ENCODE measurements at places on chromosomes 5 and 9.

GRCh38 chr5:116360008-116360853, 214.4 kb downstream of the SEMA6A start:
- no peak for DNase-seq

- no peak for DNase-seq
These were observed 2.5 kb downstream of the FREM1 start for GRCh38 chr9:14907696-14908095.

DNA sequence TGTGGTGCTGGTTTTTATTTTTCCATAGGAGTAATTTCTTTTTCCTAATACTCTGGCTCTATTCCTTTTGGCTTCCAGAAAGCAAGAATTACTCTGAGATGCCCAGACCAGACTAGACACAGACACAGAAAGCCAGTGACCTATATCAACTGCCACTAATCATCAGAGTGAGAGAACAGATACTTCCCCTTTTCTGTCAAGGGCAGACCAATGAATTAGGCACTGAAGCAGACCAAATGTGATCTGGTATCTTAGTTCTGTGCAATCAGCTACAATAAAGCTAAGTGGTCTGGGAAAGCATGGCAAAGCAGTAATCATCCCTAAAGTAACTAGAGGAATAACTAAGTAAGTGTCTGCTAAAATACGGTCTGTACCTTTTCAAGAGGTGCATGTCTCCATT, 239.1 kb downstream of the ELAVL2 start:
- no peak for DNase-seq

GRCh38 chr5:9052421-9052820, 493.5 kb downstream of the SEMA5A start:
- no peak for DNase-seq

- DNase-seq, result peak; percentile 18
These were observed 43.2 kb upstream of the ANKH start for GRCh38 chr5:14914623-14915260.

DNA sequence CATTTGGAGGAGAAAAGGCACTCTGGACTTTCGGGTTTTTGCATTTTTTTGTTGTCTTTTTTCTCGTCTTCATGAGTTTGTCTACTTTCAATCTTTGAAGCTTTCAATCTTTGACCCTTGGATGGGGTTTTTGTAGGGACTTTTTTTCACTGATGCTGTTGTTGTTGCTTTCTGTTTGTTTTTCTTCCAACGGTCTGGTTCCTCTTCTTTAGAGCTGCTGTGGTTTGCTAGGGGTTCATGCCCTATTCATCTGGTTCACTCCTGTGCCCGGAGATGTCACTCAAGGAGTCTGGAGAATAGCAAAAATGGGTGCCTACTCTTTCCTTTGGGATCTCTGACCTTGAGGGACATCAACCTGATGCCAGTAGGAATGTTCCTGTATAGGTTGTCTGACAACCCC, 378.6 kb upstream of the TYRP1 start:
- DNase-seq, result no peak

DNA sequence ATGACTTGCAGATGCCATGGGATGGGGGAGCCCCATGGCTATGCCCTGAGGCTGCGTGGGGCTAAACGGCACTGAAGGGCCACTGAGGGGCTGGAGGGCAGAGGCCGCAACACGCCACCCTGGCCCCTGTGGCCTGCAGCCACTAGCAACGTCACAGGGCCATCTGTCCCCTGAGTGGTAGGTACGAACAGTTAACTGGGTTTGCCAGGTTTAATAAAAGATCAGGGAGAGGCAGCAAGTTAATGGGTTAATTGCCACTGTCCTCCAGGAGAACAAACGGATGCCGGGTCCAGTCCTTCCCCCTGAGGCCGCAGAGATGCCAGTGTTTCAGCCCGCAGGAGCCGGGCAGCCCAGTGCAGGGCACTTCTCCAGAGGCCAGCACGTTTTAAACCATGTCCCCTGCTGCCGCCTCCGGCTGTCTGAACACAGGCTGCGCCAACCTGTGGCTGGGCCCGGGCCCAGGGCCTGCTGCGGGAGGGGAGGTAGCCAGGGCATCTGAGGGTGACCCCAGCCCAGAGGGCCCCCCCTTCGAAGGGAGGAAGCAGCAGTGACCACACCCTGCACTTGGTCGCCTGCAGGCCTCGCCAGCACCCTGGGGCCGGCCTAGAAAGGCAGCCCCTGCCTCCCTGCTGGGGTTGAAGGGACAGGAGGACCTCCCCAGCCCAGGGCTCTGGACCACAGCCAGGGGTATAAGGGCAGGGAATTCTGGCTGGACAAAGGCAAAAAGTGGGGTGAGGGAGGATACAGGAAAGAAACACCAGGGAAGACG, 227.3 kb downstream of the FANCC start:
- DNase-seq, result no peak

DNA sequence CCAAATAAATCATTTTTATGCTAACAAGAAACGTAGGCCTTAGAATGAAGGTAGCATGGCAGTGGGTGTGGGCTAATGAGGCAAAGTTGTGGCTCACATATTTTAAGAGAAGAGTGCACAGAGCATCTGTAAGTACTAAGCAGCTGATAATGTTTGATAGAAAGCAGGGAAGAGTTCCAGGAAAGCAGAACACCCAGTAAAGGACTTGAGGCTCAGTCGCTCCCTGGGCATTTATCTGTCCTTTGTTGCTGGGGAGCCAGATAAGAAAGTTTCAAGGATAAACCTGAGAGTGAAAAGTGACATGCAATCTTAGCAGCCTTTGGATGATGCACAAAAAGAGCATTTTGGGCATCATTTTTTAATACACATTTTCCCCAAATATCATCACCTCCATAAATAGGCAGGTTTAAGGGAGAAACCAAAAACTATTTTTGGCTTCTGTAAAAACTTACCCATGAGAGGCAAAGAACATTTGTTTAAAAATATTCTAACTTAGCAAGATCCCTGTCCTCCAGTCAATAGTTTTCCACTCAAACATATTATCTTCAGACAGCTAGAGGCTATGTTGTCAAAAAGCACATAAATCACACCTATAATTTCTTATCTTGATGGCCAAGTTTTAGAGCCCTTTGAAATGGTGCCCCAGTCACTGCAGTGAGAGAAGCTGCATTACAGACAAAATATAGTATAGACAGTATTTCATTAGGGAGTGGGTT, 3.4 kb downstream of the FREM1 start:
- no peak for DNase-seq

GRCh38 chr9:124306098-124306735, 48.5 kb downstream of the NEK6 start:
- DNase-seq, result peak; percentile 83

GRCh38 chr9:68547417-68547816, 6.7 kb upstream of the TMEM252 start:
- no peak for DNase-seq

- no peak for DNase-seq
These were observed 2.2 kb downstream of the ADGRV1 start for GRCh38 chr5:90560771-90561170.

DNA sequence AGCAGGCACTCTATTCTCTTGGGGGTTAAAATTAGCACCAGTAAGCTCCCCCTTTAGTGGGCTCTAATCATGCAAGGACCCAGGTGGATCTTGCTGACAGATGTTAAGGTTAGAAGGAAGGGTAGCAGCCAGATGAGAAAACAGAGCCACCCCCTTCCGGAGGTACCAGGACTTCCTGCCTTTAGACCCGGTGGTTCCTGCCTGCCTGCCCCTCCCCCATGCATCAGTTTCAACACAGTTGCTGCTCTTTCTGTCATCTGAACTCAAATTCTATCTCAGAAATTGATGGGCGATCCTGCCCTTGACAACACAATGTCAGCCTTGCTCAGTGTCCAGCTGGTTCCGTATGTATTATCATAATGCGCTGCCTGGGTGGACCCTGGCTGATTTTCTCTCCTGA, 287.3 kb downstream of the EBF1 start:
- DNase-seq, result no peak

DNA sequence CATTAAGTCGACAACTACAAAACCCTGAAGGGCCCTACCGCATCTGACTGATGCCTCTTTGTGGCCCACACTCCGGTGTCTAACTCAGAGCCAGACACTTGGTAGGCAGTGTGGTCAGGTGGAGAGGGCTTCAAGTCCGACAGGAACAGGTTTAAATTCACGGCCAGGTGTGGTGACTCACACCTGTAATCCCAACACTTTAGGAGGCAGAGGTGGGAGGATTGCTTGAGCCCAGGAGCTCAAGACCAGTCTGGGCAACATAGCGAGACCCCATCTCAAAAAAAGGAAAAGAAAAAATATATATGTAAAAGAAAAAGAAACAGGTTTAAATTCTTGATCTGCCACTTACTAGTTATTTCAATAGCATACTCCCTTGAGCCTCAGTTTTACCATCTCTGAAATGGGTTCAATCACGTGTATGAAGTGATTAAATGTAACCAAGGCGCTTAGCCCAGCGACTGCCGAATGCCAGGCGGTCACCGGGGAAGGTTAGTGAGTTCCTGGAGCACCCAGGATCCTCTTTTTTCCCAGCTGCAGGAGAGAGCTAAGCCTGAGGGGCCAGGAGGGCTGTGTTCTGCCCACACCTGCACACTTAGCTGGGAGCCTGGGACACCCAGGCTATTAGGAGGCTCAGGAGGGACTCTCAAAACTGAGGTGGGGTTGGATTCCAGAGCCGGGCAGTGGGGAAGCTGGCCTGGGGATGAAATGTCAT, 943 bp downstream of the CLTB start:
- DNase-seq, result no peak

- no peak for DNase-seq
These were observed 334.7 kb upstream of the ZNF608 start for GRCh38 chr5:125081101-125081500.

DNA sequence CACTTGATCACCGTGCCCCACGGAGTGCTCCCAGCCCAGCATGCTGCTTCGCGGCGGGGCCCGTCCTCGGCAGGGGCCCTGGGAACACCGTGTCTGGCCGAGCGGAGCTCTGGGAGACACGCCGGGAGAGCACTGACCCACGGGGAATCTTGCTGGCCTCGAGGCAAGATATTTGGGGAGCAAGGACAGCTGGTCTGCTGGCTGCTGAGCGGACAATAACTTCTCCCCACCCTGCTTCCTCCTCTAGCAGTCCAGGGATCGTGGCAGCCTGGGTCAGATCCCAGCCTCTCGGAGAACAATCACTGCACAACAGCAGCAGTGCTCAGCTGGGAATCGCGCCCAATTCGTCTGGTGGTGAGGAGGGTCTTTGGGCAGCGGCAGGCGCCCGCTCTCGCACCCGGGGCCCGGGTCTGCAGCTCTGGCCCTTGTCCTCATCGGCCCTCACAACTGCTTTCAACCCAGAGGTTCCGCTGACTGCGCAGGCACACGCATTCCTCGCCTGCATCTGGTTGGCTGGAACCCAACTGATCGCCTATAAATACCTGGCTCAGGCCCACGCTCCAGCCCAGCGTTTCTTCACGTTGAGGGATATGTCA, 43.4 kb downstream of the DBH start:
- no peak for DNase-seq

- no peak for DNase-seq
These were observed 425.9 kb upstream of the MPDZ start for GRCh38 chr9:13705373-13705772.

DNA sequence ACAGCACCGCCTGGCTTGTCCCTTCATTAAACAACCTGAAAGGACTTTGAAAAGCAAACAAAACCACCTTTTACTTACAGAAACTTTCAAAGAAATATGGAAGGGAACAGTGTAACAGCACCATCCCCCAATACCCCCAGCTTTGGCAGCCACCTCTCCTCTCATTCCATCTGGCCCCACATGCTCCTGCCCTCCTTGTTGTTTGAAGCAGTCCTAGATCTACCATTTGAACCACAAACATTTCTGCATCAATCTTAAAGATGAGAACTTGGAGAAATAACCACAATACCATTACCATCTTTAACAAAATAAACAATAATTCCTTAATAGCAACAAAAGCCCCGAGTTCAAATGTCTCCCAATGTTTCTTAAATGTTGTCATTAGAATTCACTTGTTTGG, 17.8 kb upstream of the COL15A1 start:
- no peak for DNase-seq

DNA sequence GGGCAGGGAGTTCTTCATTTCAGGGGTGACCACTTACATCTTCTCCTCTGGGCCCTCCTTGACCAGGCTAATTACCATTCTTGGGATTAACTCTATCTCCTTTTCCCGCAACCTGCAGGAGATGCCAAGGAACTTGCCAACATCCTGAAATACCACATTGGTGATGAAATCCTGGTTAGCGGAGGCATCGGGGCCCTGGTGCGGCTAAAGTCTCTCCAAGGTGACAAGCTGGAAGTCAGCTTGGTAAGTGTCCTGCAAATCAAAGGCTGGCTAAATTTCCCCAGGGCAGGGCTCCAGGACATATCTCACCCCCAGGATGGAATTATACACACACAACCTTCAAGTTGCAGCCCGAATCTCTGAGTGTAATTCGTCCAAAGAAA, 30.2 kb downstream of the TGFBI start:
- no peak for DNase-seq

DNA sequence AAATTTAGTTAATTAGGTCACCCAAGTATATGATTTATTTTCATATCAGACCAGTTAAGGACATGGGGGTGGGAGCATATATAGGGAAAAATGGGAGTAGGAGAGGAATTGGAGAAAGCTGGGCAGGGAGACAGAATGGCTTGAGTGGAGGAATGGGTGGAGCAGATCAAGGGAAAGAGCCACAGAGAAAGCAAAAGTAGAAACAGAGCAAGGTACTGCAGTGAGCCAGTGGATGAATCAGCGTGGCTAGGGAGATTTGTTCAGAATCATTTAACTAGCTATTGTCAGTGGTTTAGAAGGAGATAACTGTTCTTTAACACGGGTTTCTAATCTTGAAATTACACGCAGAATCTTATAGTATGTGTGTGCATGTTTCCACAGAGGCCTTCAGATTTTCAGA, 37.4 kb downstream of the SNX24 start:
- peak; percentile 51 for DNase-seq

GRCh38 chr5:105587963-105588662, 2025.5 kb upstream of the NUDT12 start:
- no peak for DNase-seq

DNA sequence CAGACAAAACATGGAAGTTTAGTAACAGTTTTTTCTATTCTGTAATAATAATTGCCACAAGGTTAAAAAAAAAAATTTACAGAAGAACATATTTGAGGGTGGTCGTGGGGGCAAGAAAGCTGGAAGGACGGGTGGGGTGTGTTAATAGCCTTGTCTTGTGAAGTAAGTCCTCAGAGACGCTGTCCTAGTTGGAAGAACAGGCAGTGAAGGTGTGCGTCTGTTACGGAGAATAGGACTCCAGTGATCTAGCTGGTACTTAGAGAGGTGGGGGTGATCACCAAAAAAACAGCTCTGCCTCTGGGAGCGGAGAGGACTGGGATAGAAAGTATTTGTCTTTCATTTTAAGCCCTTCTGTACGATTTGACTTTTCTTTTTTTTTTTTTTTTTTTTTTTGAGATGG, 17.7 kb downstream of the ABL1 start:
- no peak for DNase-seq

DNA sequence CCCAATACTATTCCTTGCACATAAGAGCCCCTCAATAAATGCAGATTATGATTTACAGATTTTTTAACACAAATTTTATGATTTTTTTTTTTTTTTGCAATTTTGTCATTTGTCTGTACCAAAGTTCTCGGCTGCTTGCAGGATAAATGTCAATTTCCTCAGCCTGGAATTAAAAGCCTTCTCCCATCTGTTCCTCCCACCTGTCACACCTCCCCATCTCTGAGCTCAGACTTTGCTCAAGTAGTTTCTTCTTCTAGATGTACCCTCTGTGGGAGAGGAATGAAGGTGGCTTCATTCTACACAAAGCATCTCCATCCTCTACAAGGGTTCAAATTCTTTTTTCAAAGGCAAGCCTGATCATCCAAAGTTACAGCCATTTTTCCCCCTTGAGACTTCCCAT, 153.7 kb upstream of the GRAMD2B start:
- no peak for DNase-seq
